ENCODE measurements at places on chromosomes 3 and 15.

- DNase-seq, result no peak
Observed at GRCh38 chr15:57730876-57731275, 24.4 kb downstream of the POLR2M start.

DNA sequence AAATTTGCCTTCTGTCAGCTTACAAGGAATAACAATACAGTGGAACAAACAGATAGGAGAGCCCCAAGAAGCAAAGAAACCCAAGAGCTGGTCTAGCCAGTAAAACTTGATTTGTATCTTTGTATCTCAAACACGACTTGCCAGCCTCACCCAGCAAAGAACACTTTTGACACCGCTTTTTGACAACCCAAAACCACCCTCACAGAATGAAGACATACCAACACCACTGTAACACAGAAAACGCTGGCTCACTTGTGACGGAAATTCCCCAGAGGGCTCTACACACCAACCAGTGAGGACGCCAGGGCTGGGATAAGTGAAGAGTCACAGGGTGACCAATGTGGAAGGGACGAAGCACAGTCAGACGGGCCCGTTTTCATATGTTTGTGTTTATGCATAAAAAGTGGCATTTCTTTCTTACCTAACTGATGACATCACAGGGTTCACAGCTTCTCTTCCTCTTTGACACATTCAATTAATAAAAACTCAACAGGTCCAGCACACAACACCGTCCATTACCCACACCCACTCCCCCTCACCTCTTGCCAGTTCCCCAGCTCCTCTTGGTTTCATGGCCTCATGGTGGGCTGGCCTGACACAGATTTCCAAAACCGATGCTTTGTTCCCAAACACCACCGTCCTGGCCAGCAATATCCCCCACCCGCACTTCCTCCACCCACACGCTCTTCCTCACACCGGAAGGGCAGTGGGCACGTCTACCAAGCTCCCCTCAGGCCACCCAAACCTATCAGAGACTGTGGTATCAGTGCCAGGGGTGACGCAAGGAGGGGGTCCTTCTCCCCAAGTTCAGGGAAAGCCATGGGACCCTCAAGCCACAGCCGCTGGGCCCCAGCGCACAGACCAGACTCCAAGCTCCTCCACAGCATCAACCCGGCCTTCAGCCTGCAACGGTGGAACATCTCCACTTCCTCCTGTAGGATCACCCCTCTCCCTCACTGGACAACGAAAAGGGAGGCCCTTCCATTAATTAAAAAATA lies 94.2 kb downstream of the ADAMTS17 start:
- DNase-seq, result no peak

DNA sequence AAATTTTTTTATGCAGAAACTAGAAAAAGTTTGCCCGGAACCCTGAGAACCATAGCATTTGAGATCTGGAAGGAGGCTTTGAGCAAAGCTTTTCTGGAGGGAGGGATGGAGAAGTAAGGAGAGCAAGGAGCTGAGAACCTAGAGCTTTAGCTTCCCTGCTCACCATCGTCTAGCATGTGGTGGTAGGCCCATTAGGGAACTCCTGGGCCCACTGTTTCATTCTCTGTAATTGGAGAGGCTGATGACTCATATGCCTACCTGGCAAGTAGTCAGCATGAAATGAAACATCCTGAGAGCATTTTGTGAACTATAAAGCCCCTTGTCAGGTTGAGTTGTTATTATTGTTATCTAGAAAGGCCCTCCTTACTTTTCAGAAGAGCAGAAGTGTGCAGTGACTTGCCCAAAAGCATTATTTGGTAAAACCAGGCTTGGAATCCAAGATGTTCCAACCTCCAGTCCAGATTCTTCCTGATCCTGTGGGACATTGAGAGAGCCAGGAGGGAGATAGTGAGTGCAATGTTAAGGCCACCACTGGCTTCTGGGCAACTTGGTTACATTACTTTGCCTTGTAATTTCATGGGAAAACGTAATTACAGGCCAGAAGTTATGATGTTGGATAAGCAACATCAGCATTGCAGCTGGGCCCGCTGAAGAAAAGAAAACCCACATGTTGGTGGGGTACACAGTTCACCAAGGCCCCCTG lies 104.5 kb upstream of the BFSP2 start:
- DNase-seq, result no peak

DNA sequence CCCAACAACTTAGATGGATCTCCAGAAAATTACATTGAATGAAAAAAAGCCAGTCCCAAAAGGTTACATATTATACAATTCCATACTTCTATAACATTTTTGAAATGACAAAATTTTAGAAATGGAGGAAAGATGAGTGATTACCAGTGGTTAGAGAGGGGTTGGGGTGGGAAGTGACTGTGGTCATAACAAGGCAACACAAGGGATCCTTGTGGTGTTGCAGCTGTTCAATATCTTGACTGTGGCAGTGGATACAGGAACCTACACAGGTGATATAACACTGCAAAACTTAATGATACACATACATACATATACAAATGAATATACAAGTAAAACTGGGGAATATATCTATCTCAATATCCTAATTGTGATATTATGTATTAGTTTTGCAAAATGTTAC lies 9.6 kb downstream of the GOLGB1 start:
- no peak for DNase-seq

DNA sequence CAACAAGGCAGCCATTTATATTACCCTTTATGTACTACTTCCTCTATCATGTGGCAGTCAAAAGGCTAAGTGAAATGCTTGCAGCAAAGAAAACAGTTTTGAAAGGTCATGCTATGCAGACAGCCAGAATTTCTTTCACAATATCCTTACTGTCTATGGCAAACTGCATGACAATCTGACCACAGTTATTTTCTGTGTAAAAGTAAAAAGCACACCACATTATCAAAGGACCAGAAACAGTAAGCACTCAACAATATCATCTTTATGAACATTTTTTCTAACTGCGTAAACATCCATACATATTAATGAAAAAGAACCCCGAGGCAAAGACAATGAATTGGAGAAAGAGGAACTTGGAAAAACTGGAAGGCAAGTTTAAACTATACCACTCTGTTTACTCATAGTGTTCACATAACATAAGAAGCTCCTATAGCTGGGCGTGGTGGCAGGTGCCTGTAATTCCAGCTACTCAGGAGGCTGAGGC lies 47.9 kb downstream of the PIK3CB start:
- DNase-seq, result no peak

DNA sequence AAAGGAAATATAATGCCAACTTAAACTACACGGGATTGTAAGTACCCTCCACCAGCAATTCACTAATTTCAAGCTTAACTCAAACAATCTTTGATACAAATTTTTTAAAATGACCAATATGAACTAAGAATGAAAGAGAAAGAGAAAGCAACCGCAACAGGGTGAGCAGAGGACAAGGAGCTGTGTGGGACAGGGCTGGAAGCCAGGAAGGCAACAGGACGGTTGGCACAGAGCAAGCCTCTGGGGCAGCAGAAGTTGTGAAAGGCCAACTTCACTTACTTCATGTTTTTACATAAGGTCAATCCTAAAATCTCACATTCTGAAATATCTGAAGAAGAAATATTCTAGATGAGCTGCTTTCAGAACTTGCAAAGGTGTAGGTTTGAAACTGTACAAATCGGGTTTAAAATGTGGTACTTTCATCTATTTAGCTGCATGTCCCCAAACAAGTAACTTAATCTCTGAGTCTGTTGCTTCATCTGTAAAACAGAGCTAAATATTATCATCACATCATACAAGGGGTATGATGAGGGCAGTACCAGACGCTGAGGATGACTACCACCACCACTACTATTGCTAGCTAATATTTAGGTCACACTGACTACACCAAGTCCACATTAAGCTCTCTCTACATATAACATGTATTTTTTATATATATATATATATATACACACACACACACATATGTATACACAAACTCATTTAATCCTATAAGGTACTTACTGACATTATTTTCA lies 101.7 kb downstream of the IGSF11 start:
- DNase-seq, result no peak

DNA sequence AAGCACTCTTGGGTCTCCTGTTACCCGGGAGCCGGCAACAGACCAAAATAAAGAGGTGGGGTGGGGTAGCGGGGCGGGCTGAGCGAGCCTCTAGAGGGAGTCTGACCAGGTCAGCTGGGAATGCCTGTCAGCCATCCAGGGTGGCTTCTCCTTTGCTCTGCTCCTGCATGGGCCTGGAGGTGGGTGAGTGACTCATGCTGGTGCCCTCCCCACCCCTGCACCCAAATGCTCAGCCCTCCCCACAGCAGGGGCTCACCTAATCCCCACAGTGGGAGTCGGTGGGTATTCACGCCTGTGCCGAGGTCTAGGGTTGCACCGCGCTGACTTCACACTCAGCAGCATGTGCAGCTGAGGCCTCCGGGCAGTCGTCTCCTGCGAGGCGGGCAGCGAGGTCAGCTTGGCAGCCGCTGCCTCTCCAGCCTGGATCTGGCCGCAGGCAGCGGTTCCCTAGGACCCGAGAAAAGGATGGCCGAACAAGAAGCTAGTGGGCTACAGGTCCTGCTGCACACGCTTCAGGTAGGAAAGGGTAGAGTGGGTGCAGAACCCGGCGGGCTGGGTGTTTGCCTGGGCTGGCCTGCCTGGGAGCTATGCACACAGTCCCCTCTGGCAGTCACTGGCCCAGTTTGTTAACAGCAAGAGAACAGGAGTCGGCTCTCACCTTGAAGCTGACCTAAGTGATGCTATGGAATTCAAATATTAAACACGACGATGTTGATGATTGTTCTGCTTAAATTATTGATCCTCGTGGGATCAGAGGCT lies at the start of gene AGBL1:
Gene AGBL1, plus strand, starts transcription at position 364 of the 759 bp plus-strand sequence.
- DNase-seq, result no peak

- DNase-seq, result no peak
Observed at GRCh38 chr3:13281507-13282357, 138.4 kb downstream of the NUP210 start.

- no peak for DNase-seq
Observed at GRCh38 chr15:66588537-66588936, 22.7 kb upstream of the LCTL start.

DNA sequence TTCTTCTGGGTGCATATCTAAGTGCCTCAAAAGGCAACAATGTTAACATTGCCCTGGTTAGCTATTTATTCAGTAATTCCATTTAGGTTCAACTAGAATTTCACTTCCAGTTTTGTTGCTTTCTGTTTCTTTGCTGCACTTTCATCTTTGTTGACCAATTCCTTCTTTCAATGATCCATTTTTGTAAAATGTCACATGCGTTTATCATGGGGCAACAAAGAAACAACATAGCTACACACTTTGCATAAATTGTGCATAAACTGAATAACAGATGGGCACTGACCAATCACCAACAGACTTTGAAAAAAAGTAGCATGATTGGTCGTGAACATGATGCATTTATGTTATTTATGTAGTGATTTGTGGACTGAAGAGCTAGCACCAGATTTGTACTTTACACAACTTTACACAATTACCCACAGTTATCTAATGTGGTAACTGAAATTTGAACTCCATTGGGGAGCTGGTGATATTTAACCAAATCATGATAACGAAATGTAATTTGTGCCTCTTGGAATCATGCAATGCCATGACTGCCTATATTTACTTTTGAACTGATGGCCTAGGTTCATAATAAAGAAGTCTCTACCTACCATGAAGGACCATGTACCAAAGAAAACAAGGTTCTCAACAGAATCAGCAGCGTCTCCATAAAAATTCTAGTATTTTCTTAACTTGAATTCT lies 7.1 kb upstream of the CPOX start:
- DNase-seq, result no peak

- peak; percentile 32 for DNase-seq
Observed at GRCh38 chr15:69666441-69666882, 213.8 kb downstream of the RPLP1 start.

DNA sequence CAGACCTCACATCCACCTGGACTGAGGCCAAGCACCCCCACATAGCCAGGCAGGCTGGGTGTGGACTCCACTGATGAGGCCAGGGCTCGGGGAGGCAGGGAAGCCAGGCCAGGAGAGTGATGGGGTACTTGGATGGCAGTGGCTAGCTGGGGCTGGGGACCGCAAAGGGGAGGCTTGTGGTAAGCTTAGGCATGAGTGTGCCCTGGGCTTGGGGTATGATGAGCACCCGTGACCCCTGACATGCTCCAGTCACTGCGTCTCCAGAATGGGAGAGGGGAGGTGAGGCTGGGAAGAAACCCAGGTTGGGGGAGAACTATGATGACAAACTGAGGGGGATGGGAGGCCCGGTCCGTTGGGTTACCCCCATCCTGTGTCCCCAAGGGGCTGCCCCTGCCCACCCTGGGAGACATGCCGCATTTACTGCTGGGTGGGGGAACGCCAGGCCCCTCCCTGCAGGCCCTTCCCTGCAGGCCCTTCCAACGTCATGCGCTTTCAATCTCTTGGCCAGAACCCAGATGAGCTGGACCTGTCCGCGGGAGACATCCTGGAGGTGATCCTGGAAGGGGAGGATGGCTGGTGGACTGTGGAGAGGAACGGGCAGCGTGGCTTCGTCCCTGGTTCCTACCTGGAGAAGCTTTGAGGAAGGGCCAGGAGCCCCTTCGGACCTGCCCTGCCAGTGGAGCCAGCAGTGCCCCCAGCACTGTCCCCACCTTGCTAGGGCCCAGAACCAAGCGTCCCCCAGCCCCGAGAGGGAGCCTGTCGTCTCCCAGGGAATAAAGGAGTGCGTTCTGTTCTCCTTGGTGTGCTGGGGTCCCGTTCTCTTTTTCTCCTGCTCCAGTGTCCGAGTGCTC lies 34.1 kb downstream of the TSPAN3 start:
- DNase-seq, result no peak

DNA sequence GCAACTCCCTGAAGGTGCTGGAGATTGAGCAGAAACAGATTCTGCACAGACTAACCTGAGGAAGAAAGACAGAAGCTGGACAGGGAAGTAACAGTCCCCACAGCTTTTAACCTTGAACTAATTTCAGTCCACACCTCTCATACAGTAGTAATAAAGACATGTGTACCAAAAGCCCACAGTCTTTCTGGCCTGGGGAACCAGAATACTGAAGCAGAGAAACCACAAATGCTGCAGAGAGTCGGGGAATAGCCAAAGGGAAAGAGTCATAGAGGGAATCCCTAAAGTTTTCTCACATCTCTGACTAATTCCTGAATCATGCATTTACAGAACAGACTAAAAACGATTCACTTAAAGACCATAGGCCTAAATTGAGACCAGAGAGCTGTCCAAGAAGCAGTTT lies 503.4 kb upstream of the NECTIN3 start:
- no peak for DNase-seq

DNA sequence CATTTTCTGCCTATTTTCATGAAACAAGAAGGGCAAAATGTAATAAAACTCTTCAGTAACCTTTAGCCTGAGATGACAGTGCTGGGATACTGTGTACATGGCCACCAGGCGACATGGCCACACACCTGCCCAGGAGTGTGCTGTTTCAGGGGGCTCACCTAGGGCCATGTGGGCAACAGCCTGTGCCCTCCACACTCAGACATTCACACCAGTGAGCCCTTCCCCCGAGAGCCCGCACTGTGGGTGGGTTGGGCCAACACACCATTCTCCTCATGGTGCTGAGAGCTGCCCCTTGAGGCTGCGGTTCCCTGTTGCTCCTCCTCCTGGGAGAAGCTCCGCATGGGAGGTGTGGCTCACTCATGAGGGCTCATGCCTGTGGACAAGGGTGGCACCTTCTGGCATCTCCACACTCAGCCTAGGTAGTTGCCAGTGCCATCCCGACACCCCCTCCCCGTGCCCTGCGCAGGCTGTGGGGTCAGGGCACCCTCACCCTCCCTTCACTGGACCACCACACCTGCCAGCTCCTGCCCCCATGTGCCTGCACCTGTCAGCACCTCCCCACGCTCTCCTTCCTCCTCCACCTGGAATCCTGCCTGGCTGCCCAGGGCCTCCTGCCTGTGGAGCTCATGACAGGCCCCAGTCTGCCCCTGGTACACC lies 19.7 kb downstream of the OCA2 start:
- DNase-seq, result no peak

All from activated naive CD8-positive, alpha-beta T cell treated with anti-CD3 and anti-CD28 coated beads, Interleukin-2, amount 50 U/mL, for 24 hours (primary cell).